Peyer's patch (tissue), 4 donors: ENCODE measurements at places on chromosomes 2 and 18. TPM values are rescaled to one million over a fixed set of nuclear protein-coding genes. Genes with fewer than 3 reads are reported as not detected.

DNA sequence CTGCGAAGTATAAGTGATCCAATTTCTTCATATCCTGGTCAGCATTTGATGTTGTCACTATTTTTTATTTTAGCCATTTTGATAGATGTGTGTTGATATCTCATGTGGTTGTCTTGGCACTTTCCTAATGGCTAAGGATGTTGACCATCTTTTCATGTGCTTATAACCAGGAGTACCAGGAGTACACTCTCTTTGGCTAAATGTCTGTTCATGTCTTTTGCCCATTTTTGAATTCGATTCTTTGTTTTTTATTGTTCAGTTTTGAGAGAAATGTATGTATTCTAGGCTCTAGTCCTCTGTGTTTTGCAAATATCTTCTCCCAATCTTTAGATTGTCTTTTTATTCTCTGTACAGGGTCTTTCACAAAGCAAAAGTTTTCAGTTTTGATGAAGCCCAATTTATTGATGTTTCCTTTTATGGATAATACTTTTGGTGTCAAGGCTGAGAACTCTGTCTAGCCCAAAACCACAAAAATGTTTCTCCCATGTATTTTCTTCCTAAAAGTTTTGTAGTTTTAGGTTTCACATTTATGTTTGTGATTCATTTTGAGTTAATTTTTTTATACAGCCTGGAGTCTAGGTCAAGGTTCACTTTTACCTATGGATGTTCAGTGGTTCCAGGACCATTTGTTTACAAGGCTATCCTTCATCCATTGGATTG, 65.4 kb downstream of the SDC1 start:
- no peak overlapping the region for H3K27ac ChIP-seq
- no peaks in the 10 kb centered on the region for H3K4me1 ChIP-seq
- H3K4me3 ChIP-seq: no peak overlapping the region
- no peaks in the 10 kb centered on the region for H3K27me3 ChIP-seq
- DNase-seq: no peak

- no peaks in the 10 kb centered on the region for H3K36me3 ChIP-seq
- no peak for DNase-seq
- H3K4me3 ChIP-seq: no peak overlapping the region
- H3K27ac ChIP-seq: no peak overlapping the region
- no peaks in the 10 kb centered on the region for H3K4me1 ChIP-seq
These were observed 245.2 kb upstream of the GULP1 start for GRCh38 chr2:188046437-188046836.

UGT1A6 gene
- 46.0 TPM for total RNA-seq

- DNase-seq: no peak
- H3K4me1 ChIP-seq: peaks cover 3% of the 10 kb centered on the region
- H3K4me3 ChIP-seq: no peak overlapping the region
These were observed 123.3 kb upstream of the SLC1A4 start for GRCh38 chr2:64865831-64866345.

DNA sequence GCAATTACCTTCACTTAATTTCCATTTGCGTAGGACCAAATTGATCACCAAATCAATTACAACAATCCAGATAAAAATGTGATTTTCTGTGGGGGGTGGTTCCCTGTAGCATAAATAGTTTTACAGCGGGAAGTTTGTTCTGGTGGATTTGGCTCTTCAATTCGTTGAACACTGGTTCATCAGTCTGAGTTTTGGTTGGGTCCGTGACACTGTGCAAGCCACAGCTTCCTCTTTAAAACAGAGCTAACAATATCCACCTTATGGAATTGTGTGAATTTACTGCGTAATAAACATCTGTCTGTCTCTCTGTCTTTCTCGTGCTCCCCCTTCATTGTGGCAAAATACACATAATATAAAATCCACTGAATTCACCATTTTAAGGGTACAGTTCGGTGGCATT, 310.8 kb downstream of the TGIF1 start:
- H3K36me3 ChIP-seq: no peaks in the 10 kb centered on the region
- H3K27me3 ChIP-seq: no peaks in the 10 kb centered on the region
- H3K4me1 ChIP-seq: no peaks in the 10 kb centered on the region
- no peak overlapping the region for H3K27ac ChIP-seq

DNA sequence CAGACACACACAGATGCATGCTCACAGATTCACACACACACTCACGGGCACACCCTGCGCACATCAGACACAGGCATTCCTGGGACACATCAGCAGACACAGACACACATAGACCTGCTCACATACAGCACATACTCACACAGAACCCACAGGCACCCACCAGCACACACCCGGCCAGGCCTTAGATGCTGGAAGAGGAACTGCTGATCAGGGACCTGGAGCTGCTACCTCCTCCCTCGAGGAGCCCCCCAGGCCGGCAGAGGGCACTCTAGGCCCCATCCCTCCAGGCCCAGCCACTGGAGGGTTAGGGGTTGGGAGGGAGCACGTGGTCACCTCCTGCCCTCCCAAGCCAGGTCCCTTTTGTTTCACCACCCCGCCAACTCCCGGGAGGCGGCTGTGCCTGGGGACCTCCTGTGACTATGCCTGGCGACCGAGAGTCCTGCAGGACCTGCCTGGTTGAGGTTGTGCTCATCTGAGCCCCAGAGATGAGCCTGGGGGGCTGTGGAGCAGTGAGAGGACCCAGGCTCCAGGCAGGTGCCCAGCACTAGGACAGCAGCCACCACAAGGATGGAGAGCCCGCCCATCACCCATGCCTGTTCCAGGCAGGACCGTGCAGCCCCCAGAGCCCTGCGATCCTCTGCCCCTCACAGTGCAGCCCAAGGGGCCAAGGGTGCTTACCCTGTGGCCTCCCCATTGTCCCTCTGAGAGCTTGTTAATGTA, 21.0 kb upstream of the PTMA start:
- no peaks in the 10 kb centered on the region for H3K27me3 ChIP-seq
- no peak overlapping the region for H3K27ac ChIP-seq
- DNase-seq: peak; percentile 75

GRCh38 chr2:168212866-168213265, 34.5 kb downstream of the STK39 start:
- DNase-seq: no peak
- no peaks in the 10 kb centered on the region for H3K4me1 ChIP-seq

DNA sequence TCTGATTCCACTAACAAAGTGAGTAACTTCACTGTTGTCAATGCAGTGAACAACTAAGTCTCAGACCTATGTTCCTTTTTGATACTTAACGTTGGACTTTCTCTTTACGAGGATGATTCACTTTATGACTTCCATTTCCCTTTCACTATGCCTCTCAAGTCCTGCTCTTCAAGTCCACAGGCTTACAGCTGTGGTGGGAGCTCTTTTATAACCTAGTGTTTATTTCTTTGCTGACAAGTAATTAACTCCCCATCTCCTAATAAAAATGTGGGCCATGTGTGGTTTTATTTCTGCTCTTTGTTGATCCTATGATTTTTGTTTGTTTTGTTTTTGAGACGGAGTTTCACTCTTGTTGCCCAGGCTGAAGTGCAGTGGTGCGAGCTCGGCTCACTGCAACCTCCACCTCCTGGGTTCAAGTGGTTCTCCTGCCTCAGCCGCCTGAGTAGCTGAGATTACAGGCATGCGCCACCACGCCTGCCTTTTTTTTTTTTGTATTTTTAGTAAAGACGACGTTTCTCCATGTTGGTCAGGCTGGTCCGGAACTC, 142.1 kb downstream of the USP34 start:
- no peak overlapping the region for H3K4me3 ChIP-seq
- H3K4me1 ChIP-seq: no peaks in the 10 kb centered on the region
- H3K27ac ChIP-seq: no peak overlapping the region
- no peak for DNase-seq
- no peaks in the 10 kb centered on the region for H3K36me3 ChIP-seq

ALLC gene
- total RNA-seq: not detected

FBXO36 gene
- not detected for total RNA-seq

DNA sequence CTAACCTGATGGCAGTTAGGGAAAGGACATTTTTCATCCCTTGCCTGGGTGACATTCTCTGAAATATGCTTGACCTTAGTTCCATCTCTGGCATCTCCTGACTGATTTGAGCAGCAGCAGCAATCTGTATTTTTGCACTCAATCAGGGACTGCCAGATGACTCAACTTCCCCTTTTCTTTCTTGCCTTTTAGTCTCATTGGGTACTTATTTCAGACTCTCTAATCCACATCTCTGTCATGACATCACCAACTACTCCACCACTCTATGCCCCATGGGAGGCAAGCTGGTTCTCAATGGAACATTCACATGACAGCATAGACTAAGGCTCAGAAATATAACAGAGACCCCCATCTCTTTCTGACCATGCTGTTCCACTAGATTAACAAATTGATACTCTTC, 254.2 kb downstream of the RIT2 start:
- no peak for DNase-seq
- H3K4me3 ChIP-seq: no peak overlapping the region

FASTKD2 gene
- 31.4 TPM for total RNA-seq

MAPK4 gene
- total RNA-seq: not detected

DNA sequence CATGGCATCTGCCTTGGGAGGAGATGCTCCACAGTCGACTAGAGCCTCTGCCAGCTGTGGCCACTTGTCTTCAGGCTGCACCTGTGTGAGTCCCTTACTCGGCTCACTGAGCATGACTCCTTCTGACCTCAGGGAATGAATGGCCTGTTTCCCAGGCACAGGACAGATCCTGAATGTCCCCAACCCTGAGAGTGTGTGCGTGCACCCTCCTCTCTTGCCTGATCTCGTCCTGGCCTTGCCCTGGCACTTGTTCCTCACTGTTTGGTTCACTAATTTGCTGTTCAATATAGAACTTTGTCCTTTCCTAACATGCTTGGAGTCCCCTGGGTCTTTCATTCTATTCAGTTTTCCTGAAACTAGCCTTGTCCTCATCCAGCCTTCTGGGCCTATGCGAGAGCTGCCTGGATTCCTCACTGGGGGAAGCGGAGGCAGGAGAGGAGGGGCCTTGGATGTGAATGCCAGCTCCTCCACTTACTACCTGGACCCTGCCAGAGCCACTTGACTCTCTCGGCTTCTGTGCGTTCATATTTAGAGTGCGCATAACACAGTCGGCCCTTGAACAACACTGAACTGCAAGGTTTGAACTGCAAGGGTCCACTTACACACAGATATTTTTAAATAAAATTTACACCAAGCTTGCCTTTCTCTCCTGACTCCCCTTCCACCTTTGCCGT, 184.8 kb downstream of the ACKR3 start:
- H3K4me3 ChIP-seq: no peak overlapping the region
- H3K4me1 ChIP-seq: no peaks in the 10 kb centered on the region
- no peaks in the 10 kb centered on the region for H3K36me3 ChIP-seq
- H3K27me3 ChIP-seq: no peaks in the 10 kb centered on the region
- DNase-seq: no peak
- H3K27ac ChIP-seq: no peak overlapping the region

COL4A4 gene
- total RNA-seq: 1.2 TPM

GRCh38 chr2:4684921-4685320, 981.5 kb downstream of the DCDC2C start:
- H3K4me3 ChIP-seq: no peak overlapping the region
- no peaks in the 10 kb centered on the region for H3K27me3 ChIP-seq
- H3K4me1 ChIP-seq: no peaks in the 10 kb centered on the region
- no peak for DNase-seq
- no peaks in the 10 kb centered on the region for H3K36me3 ChIP-seq

SKOR2 gene
- not detected for total RNA-seq

CD207 gene
- not detected for total RNA-seq

DNA sequence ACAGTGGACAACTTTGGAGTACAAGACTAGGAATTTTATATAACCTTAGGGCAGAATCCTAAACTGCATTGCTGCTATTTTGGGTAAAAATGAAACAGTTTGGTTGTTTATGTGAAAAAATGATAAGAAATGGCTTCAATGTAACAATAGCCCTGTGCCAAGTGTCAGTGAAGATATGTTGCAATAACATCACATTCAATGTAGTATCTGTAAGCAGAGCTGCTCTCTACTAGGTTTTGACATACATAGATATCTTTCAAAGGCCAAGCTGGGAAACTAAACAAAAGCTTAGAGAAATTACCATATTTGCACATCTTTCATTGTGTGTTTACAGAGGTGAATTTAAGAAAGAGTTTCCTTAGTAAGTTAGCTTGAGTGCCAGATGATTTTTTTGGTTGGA, 135.0 kb upstream of the DOK6 start:
- H3K4me1 ChIP-seq: no peaks in the 10 kb centered on the region
- H3K27ac ChIP-seq: no peak overlapping the region
- no peaks in the 10 kb centered on the region for H3K27me3 ChIP-seq
- H3K36me3 ChIP-seq: no peaks in the 10 kb centered on the region

CYP27C1 gene
- total RNA-seq: not detected

GRCh38 chr2:127645395-127646291, at the start of gene GPR17:
Gene GPR17, plus strand, starts transcription at chr2:127646153. Its CDS starts 4,583 bp downstream, at chr2:127650736.
- no peaks in the 10 kb centered on the region for H3K27me3 ChIP-seq
- H3K36me3 ChIP-seq: no peaks in the 10 kb centered on the region
- H3K27ac ChIP-seq: no peak within 1 kb of the TSS
- H3K4me3 ChIP-seq: no peak within 1 kb of the TSS
- no peak for DNase-seq
- peaks cover 22% of the 10 kb centered on the region for H3K4me1 ChIP-seq
